ENCODE measurements at places on chromosomes 1 and 21.

DNA sequence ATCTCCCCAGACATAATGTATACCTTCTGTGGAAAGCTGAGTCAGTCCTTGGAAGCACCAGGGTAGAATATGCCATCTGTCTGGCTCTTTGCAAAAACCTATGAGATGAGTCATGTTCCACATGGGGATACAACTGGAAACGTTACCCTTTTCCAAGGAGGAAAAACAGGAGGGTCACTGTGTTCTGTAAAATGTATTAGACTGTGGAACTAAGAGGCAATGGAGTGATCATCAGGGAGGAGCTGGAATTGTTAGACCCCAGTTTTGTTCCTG is 16.1 kb upstream of the PSMD4 start:
- DNase-seq, result no peak

DNA sequence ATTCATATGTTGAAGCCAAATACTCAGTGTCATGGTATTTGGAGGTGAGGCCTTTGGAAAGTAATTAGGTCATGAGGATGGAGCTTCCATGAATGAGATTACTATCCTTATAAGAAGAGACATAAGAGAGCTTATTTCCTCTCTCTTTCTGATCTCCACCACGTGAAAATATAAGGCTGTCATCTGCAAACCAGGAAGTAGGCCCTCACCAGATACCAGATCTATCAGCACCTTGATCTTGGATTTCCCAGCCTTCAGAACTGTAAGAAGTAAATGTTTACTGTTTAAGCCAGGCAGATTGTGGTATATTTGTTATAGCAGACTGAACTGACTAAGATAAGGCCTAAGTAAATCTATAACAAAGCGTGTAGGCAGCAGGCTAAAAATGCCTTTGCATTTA is 25.3 kb downstream of the RBM11 start:
- no peak for DNase-seq

- DNase-seq, result no peak
Observed at GRCh38 chr1:45883658-45884057, 80.2 kb downstream of the MAST2 start.

- DNase-seq, result no peak
Observed at GRCh38 chr1:190328361-190328760, 149.3 kb downstream of the BRINP3 start.

DNA sequence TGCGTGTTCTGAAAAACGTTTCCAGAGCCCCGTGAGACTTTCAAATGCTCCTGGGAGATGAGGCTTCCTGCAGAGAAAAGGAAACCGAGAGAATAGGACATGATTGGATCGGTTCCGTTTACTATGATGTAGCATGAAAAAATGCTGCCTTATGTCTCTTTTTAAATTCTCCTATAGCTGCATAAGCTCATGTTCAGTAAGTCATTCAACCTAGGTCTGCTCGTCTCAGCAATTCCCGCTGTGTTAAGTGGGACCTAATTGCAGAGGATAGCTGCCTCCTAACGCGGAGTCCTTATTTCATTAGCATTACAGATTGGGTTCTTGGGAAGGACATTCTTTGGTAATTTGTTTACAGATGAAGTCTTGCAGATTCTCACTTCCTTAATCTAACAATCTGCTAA is 165.3 kb downstream of the GALNT2 start:
- no peak for DNase-seq

GRCh38 chr21:28374881-28375280 is 617.8 kb downstream of the LTN1 start:
- no peak for DNase-seq

GRCh38 chr1:113191579-113192076 is 118.6 kb downstream of the LRIG2 start:
- DNase-seq, result no peak

DNA sequence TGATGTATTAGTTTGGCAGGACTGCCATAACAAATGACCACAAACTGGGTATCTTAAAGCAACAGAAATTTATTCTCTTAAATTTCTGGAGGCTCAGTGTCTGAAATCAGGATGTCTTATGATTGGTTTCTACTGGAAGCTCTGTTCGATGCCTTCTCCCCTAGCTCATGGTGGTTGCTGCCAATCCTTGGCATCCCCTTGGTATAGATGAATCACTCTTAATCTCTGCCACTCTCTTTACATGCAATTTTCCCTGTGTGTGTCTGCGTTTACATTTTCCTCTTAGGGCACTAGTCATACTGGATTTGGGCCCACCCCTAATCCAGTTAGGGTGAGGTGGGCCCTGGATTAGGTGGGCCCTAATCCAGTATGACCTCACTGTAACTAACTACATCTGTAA is 54.7 kb upstream of the MPC2 start:
- no peak for DNase-seq

DNA sequence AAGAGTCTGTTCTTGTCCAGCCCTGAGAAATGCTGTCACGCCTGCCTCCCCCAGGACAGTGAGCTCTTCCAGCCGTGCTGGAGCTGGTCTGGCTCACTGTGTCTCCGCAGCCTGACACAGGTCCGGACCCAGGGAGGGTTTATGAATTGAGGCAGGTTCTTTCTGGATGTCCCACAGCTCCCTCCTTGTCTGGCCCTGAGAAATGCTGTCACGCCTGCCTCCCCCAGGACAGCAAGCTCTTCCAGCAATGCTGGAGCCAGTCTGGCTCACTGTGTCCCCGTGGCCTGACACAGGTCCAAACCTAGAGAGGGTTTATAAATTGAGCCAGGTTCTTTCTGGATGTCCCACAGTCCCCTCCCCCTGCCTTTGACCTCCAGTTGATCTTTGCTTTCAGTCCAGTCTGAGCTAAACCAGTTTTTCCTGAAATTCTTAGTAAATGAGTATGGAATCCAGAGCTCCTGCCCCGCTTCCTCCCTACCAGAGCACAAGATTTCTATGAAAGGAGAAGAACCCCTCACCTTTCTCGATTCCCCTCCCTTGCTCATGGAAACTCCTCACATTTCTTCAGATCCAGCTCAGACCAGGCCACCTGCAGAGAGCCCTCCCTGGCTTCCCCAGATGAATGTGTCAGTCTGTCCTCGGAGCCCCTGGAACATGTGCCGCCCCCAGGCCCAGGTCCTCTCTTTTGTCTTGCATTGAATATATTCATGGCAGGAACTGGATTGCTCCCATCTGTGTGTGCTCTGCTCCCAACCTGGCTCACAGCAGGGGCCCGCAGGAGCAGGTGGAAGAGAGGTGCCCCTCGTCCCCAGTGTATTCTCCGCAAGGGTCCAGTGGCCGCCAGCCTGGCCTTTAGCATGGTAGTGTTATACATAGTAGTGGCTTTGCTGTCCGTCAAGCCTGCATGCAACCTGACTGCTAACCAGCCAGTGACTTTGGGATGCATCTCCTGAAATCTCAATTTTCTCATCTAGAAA is 116.3 kb downstream of the EPHB2 start:
- no peak for DNase-seq

DNA sequence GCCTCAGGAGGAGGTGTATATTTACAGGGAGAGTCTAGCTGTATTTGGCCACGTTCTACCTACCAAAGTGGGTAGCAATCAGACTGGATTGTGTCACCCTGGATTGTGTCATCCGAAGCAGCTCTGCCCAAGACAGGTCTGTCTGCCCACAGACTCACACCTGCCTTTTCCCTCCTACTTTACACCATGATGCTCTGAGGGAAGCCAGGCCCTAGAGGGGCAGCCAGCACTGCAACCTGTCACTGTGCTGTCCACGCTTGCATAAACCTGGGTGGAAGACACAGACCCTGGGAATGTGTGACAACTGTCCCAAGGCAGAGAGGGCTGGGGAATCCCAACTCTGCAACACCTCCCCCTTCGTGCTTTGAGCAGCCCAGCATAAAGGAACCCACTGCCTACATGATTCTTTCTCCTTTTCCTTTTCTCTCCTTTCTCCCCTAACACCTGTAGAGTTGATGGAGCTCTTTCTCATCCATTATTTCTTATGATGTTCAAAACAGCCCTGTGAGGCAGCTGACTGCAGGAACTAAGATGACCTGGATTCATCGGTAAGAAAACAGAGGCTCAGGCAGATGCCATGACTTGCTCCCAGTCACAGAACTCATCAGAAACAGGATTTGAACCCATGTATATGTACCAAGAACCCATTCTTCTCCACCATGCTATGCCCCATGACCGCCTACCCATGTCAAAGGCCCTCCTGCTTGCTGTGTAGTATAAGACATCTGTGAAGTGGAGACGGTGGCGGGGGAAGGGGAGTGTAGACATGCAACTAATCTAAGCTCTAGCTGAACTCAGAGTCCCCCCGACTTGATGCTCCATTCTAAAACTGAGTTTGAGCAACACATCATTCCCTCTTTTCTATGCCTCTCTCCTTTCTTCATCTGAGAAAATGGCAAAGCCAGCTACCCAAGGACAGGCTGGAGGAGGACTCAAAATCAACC is 55.9 kb downstream of the ITPKB start:
- no peak for DNase-seq

- no peak for DNase-seq
Observed at GRCh38 chr1:54403405-54403804, 2.8 kb downstream of the SSBP3 start.

DNA sequence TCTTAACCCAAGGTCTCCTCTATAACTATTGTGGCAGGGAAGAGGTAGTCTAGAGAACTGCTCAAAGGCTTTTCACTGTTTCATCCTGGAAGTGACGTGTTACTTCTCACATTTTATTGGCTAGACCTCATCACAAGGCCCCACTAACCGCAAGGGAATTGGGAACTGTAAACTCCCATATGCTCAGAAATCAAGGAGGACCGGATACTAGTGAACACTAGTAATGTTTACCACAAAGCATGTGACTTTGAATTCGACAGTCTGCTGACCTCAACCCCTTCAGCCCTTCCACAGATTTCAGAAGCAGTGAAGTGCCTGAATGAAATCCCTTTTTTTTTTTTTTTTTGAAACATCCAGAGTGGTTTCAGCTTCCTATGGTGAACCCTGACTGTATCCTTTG is 3.4 kb upstream of the EEIG2 start:
- no peak for DNase-seq

GRCh38 chr1:16321176-16321867 is 31.0 kb downstream of the FBXO42 start:
- DNase-seq, result no peak

- no peak for DNase-seq
Observed at GRCh38 chr1:90616395-90616794, 100.7 kb downstream of the BARHL2 start.
